ENCODE measurements at places on chromosomes 13 and 19.

DNA sequence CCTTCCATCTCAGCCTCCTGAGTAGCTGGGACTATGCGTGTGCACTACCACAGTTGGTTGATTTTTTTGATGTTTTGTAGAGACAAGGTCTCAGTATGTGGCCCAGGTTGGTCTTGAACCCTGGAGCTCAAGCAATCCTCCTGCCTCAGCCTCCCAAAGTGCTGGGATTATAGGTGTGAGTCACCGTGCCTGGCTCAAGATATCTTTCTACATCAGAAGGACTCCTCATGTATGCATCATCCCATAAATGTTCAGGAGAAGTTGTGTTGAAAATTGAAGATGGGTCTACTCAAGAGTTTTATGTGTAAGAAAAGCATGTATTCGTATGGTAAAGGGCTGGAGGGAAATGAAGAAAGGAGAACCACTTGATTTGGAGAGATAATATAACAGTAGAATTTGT, 71.8 kb upstream of the STK24 start:
- no peak for DNase-seq

DNA sequence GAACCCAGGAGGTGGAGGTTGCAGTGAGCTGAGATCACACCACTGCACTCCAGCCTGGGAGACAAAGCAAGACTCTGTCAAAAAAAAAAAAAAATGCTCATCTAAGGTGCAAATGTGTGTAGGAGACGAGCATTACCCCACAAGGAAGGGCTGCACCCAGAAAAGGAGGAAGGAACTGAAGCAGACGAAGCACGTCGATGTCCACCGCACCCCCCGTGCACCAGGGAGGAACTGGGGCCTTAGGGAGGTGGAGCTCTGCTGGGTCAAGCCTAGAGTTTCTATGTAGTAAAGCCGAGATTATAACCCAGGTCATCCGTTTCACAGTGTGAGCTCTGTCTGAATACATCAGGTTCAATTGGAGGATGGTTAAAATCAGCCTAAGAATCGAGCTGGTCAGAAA, 1.1 kb downstream of the VSTM1 start:
- DNase-seq: no peak

DNA sequence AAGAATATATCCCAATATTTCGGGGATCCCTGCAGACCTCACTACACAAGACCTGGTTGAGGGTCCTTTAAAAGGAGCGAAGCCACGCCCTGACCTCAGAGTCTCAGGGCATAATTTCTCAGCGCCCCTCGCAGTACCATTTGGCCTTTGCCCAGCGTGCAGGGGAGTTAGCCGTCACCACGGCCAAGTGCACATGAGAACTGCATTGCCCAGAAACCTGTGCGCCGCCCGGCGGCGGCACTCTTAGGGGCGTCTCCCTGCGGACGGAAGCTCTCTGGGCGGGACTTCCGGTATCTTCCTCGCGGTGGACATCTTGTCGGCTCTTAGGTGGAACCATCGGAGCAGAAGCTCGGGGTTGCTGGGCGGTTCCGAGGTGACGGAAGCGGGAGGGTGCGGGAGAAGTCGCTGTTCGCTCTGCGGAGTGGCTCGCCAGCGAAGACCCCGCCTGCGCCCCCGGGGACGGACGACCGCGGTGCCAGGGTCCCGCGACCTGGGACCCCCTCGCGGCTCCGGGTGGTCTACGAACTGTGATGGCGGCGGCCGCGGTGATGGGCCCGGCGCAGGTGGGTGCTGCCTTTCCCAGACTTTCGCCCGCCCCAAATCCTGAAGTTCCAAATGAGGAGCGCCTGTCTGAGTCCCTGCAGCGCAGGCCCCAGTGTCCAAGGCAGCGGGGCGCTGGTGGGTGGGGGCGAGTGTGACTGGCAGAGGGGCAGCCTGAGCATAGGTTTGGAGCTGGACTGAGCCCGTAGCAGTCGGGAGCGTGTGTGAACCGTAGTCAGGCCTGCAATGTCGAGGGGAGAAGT, at the start of gene ZNF134:
ZNF134 (plus strand) TSS at position 302 of the 803 bp plus-strand sequence. CDS start 5,227 bp downstream, outside the sequence.
- DNase-seq: peak; percentile 90

GRCh38 chr13:20264271-20265018, 32.3 kb upstream of the GJB6 start:
- no peak for DNase-seq
